ENCODE measurements at places on chromosomes 5 and 9.

GRCh38 chr5:56669534-56670483 lies 145.5 kb upstream of the MAP3K1 start:
- no peak for DNase-seq

- peak; percentile 3 for DNase-seq
Measured at GRCh38 chr5:219460-219863, 1.3 kb downstream of the SDHA start.

GRCh38 chr5:181005791-181006190 lies 17.1 kb downstream of the BTNL3 start:
- no peak for DNase-seq

DNA sequence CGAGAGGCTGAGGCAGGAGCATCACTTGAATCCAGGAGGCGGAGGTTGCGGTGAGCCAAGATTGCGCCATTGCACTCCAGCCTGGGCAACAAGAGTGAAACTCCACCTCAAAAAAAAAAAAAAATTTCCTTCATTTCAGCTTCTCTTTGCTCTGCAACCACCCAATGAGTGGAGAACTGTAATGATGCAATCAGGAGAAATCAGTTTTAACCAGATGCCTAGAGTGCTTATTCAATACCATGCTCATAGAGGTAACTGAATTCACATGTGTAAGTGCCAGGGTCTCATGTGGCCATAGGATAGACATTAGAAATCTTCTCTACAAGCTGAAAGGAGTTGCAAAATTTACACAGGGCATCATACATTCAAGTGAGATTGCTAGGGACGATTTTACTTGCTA lies 70.6 kb downstream of the HMHB1 start:
- no peak for DNase-seq

DNA sequence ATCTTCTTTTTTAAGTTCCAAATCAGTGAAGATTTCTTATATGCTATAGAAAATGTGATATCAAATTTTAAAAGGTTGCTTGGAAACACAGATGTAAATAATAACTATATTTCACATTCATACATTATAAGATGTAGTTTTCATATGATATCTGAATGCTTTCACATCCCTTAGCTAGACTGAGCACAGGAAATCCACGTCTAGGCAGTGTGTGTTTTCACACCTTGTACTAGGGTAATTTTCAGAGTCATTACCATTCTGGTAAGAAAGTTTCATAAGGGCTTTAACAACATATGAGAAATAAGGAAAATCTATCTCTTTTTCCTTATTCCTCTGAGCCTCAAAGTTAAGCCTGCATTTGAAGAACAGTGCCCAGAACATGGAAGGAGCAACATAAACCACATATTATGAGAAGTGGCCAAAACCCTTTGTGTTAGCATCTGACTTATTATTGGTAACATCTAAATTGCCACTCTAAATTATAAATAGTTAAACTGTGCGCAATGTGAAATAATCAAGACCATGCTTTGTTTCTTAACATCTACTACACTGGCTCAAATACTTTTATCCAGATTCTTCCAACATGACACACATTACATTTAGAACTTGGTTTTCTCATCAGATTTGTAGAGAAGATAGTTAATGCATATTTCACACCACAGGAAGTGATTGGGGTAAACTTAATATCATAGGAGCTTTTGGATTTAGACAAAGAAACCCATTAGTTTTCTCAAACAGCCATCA lies 113.3 kb downstream of the PPP2R2B start:
- no peak for DNase-seq

- no peak for DNase-seq
Measured at GRCh38 chr5:119366540-119366881, 10.7 kb downstream of the TNFAIP8 start.

- DNase-seq = no peak
Measured at GRCh38 chr5:122424132-122424531, 112.1 kb downstream of the SNCAIP start.

DNA sequence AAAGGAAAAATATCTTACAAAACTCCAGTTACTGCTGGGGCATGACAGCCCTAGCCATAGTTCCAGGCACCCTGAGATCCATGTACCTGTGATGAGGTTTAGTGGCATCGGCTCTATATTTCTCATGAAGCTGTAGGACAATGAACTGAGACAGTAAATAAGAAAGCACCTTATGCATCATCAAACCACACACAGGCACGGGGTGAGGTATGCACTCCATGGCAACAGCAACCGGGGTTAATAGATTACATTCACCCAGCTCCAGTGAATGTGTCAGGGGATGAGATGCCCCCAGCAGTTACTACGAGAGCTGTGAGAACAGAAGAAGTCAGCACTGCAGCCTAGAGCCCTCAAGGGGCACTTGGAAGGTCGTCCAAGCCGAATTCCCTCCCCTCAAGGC lies 162.0 kb upstream of the S1PR3 start:
- no peak for DNase-seq

GRCh38 chr9:101791938-101792337 lies 53.5 kb upstream of the GRIN3A start:
- DNase-seq = peak; percentile 76

DNA sequence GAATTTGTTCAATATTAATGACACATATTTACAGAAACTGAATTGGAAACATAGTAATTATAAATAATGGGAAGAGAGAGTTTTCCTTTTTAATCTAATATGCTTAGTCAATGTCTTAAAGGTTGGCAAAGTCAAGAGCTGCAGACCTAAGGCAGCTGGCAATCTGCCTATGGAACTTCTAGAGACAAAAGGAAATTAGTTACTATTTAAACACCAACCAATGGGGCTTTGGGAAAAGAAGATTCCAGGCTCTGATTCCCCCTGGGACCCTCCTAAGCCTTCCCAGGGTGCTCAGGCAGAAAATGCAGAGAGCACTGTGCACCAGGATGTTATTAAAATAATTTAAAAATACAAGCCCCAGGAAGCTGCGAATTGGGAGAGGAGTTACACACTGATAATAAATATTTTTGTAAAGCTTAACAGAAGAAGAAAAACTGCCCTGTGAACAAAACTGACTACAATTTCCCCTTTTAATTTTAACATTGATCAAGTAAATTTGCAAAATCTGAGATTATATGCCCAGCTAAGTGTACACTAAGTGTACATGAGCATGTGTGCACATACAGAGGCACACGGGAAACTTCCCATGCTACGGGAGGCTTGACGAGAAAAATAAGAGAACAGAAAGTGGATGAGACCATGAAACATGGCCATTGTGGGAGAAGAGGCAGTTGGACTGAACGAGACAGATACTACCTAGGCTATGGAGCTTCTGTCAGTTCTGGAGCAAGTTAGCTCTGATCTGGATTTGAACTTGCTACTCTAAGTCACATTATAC lies 77.4 kb upstream of the ADAMTS16 start:
- DNase-seq = peak; percentile 5

DNA sequence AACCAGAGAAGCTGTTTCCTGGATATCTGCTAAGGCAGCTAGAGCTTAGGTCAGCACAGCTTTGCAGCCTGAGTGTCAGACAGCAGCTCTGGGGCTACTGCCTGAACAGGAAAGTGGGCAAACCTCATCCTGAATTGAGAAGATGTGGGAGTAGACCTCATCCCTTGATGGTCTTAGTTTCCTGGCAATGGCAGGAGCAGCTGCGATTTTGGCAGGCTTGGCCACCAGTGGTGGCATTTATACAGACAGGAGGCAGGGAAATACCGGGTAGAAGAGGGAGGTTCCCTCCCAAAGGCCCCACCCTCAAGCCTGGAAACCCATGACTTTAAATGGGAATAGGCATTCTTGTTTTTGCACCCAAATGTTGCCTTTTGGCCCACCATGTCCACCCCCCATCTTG lies 69.7 kb downstream of the LIX1 start:
- no peak for DNase-seq

DNA sequence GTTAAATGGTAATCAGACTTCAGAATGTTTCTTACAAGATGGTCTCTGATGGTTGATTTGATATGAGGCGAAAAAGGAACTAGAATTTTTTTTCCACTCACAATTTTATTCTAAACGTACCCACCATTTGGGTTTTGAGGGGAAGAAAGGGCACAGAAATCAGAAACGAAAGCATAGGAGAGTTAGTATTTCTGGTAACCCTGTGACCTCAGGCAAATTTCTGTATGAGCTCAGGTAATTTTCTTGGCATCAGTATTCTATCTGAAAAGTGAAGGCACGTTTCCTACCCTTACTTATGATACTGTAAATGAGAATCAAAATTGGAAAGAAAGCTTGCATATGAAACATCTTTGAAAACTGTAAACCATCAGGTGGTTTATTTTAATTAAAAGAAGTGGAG lies 26.5 kb downstream of the TMEFF1 start:
- no peak for DNase-seq

DNA sequence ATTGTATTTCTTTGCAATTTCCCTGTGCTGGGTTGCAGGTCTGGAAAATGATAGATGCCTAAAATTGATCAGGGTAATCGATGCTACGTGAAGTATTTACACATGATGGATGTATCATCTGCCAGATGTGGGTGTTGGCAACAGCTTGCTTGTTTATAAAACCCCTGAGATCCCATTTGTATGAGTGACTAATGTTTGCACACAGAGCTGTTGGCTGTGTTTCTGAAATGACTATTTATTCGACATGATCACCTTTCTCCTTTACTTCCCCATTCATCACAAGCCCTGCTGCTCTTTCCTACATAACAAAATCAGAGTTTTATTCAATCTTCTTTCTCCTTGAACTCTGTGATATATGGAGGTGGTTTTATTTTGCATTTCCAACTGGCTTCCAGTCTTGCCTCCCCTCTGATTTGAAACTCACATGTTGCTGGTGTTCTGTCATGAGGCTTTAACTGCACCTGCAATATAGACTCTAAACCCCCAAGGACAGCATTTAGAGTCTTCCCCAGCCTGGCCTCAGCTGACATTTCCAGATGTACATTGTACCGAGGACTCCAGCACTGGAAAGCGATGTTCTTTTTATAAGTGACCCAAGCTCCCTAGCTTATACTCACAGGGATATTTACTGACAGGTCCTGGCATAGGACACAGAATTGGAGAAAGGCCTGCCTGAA lies 50.7 kb upstream of the SHB start:
- no peak for DNase-seq

GRCh38 chr9:84953797-84954705 lies 284.5 kb downstream of the NTRK2 start:
- peak; percentile 84 for DNase-seq

DNA sequence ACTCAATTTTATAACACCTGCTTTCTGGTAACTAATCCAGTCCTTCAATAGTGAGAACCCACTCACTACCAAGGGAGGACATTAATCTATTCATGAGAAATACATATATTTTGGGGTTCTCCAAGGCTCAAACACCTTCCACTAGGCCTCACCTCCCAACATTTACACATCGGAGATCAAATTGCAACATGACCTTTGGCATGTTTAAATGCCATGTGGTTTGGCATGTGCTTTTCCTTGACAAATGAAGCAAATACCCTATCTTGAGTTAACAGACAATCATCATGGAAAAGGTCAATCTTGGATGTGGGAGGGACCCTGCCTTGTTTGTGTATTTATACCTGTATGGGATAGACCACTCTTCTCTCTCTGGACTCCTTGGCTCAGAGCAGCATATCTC lies 21.9 kb upstream of the SPINK14 start:
- no peak for DNase-seq

GRCh38 chr5:76114179-76114851 lies 31.1 kb downstream of the SV2C start:
- peak; percentile 78 for DNase-seq

Measured in NCI-H82 (cell line).